ENCODE measurements at places on chromosomes 1 and 21.

DNA sequence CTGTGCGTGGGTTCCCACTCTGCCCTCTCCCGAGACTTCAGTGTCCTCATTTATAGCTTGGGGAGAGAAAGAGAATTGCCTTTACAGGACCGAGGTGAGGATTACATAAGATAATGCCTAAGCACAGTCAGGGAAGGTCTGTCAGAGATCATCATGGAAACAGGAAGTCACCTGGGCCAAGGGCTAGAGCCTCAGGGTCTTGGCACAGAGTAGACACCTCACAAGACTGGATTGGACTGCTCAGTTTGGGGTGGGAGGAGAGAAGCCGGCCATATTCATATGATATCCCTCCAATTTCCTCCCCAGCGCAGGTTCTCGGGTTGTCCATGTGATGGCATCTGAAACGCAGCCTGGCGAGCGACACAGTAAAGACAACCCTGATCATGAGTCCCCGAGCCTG is 3.8 kb downstream of the CNR2 start:
- no peak for DNase-seq

DNA sequence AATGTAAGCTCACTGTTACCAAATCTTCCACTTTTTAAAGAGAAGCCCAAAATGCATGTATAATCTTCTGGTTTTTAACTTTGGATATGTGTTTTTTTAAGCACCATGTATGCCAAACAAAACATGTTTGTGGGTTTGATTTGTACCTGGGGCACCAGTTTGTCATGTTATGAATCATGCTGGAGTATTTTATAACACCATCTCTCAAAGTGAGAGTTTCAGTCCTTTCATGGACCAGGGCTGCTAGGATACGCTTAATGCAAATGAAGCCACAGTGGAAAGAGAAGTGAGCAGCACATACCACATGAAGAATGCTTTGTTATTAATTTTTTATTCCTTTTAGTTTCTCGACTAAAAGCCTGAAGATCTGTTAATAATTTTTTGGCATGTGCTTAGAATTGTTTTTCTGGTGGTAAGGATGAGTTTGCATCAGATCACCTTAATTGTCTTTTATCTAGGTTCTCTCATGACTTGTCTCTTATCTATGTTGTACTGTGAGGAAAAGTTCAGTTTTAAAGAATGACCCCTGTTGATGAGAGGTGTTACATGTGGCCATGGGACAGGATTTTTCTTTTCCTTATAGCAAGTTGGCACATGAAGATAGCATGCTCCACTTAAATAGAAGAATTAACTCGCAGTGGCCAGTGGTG is 2.0 kb upstream of the RABGAP1L start:
- DNase-seq: no peak

DNA sequence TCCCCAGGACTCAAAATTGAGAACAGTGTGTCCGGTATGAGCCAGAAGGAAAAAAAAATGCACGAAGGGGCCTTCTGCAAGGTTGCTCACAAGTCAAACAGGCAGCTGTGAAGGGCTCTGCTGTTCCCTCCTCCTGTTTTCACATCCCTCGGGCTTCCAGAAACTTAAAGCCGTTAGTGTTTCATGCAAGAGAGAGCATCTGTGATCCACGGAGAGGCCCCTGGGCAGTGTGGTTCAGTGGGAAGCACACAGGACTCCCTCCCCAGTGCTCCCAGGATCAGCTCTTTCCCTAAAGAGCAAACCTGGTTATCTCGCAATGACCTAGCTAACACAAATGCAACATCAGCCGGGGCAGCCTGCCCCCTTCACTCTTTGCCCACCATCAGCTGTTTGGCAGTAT is 2.9 kb upstream of the MATN1 start:
- DNase-seq: no peak

- no peak for DNase-seq
These were observed 83.4 kb downstream of the UROD start for GRCh38 chr1:45095450-45095849.

DNA sequence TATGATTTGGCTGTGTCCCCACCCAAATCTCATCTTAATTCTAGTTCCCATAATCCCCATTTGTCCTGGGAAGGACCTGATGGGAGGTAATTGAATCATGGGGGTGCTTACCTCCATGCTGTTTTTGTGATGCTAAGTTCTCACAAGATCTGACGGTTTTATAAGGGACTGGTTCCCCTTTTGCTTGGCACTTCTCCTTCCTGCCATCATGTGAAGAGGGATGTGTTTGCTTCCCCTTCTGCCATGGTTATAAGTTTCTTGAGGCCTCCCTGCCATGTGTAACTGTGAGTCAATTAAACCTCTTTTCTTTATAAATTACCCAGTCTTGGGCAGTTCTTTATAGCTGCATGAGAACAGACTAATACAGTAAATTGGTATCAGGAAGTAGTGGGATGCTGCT is 114.1 kb downstream of the ZNF648 start:
- no peak for DNase-seq

GRCh38 chr1:224626042-224626441 is 9.9 kb downstream of the CNIH3 start:
- no peak for DNase-seq

DNA sequence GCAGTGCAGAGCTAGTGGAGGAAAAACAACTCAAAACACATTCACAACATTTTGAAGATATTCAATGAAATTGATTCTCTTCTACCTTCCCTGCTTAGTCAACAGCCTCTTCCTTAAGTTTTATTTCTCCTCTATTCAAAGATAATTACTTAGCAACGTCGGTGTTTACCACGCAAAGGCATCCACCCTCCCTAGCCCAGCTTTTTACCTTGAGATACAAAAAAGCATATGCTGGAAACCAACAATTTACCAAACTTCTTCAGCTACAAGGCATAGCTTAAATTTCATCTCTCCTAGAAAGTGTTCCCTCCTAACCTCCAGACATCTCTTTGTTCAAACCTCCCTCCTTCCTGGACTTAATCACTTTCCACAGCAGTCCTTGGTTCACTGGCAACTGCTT is 102.8 kb upstream of the SOD1 start:
- DNase-seq: no peak

- no peak for DNase-seq
These were observed 696 bp upstream of the CTBS start for GRCh38 chr1:84574936-84575335.

DNA sequence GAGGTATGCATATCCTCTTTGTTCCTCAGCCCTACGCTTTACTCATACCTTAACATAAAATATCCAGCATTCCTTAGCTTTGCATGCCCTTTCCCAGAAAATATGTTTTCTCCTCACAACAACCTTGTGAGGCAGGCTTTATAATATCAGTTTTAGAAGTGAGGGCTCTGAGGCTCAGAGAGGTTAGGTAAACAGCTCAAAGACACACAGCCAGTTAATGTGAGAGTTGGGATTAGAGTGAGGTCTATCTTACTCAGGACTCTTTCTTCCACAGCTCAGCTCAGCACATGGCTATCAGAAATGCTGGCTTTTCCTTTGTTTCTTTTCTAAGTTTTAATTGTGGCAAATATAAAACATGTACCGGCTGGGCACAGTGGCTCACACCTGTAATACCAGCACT is 27.9 kb downstream of the CSF1 start:
- no peak for DNase-seq

GRCh38 chr1:202568410-202568809 is 141.8 kb downstream of the SYT2 start:
- DNase-seq: no peak

DNA sequence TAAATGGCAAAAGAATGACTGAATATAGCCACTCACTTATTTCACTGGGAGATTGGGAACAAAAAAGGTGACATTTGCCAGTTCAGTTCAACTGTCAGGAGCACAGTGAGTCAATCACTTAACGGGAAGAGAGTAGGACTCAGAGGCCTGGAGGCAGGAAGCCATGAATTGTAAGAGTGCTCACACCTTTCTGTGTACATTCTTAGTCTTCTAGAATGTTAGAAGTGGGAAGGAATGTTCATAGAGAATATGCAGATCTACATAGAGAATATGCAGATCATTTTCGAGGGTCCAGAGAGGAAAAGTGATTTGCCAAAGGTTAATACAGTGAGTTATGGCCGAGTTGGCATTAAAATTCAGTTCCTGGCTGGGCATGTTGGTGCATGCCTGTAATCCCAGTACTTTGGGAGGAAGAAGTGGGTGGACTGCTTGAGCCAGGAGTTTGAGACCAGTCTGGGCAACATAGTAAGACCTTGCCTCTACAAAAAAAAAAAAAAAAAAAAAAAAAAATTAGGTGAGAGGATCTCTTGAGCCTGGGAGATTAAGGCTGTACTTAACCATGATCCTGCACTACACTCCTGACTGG is 8.3 kb downstream of the IL20 start:
- no peak for DNase-seq

DNA sequence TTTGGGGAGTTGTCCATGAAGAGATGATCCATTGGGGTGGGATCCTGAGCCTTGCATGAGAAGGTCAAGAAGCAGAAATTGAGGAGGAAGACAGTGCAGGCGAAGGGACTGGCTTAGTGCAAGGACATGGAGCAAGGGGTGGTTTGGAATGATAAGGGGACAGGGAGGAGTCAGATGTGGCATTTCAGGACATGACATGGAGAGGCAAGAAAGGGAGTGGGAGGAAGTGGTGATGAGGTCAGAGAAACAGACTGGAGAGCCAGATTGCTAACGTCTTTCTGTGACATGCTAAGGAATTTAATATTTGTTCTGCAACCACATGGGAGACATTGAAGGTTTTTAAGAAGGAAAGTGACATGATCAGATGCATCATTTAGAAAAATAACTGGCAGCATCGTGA is 346.8 kb upstream of the FMN2 start:
- DNase-seq: no peak

GRCh38 chr1:22619798-22620197 is 16.6 kb upstream of the C1QA start:
- no peak for DNase-seq

GRCh38 chr1:248823517-248824001 is 2.2 kb downstream of the SH3BP5L start:
- no peak for DNase-seq

DNA sequence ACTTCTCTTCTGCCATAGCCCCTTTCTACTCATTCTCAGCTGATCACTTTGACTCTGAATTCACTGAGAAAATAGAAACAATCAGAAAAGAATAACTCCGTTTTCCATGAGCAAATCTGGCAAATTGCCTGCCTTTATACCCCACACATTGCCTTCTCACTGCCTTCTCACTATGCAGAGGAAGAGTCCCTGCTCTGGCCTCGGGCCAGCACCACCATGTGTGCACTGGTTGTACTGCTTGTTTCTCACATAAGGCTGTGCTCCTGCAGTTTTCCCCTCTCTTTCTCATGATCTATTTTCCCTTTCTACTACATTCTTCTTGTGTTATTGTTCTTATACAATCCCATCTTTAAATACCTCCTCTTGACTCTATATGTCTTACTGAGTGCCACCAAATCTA is 2.3 kb upstream of the HMGCS2 start:
- DNase-seq: no peak

GRCh38 chr1:54069791-54070170 is 16.4 kb downstream of the TCEANC2 start:
- no peak for DNase-seq

GRCh38 chr1:77430966-77431690 is 149.3 kb downstream of the AK5 start:
- DNase-seq: no peak

GRCh38 chr1:93604411-93604810 is 77.2 kb downstream of the BCAR3 start:
- DNase-seq: no peak

DNA sequence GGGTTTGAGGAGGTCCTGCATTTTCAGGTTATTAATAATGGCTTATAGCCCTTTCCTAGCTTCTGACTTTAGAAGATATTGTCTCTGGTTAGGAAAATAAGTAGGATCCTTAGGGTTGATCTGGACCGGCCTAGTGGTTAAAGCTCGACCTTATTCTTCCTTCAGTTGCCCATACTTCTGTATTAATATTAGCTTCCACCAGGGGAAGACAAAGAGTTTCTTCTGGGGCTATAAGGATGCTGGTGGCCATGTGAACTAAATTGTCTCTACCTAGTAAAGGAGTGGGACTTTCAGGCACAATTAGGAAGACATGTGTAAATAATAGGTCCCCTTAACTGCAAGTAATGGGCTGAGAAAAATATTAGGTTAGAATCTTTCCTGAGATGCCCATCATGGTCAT is 20.6 kb upstream of the FCGR2A start:
- no peak for DNase-seq

DNA sequence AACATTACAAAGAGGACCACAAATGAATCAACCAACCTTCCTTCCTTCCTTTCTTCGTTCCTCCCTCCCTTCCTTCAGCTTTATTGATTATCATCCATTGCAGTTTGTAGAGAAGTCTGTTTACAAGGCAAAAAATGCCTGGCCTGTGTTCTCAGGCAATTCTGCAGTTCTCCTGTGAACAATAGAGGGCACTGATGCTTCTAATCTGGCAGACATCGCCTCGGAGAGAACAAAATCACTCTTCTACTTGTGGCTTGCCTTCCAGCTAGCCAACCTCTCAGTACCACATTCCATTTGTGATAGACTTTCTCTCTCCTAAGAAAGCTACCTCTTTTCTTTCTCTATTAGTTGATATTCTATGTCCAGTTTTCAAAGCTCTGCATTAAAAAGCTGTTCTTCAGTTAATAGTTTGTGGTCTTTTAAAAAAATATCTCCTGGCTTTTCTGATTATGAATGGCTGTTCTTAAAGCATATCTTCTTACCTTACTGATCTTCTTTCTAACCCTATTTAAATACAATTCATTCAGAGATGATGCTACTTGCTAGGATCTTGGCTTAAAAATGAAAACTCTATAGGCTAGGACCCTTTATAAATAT is 26.9 kb upstream of the ESRRG start:
- peak; percentile 69 for DNase-seq

- DNase-seq: no peak
These were observed 150.6 kb upstream of the HMGB4 start for GRCh38 chr1:33713058-33713877.

GRCh38 chr21:42216726-42217572 is 2.0 kb upstream of the ABCG1 start:
- DNase-seq: no peak

DNA sequence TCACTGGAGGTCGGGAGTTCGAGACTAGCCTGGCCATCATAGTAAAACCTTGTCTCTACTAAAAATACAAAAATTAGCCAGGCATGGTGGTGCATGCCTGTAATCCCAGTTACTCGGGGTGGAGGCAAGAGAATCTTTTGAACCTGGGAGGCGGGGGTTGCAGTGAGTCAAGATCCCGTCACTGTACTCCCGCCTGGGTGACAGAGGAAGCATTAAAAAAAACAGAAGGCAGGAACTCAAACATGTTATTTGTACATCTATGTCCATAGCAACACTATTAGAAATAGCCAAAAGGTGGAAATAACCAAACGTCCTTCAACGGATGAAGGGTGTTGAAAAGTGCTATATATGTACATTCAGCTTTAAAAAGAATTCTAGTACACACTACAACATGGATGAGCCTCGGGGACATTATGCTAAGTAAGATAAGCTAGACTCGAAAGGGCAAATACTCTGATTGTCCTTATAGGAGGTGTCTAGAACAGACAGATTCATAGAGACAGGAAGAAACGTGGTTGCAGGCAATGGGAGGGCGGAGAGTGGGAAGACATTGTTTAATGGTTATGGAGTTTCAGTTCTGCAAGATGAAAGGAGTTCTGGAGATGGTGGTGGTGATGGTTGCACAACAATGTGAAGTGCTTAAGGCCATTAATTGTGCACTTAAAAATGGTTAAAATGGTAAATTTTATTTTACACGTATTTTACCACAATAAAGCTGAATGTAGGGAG is 19.2 kb downstream of the NLRP3 start:
- no peak for DNase-seq
